ENCODE measurements at places on chromosomes 7 and 10.

DNA sequence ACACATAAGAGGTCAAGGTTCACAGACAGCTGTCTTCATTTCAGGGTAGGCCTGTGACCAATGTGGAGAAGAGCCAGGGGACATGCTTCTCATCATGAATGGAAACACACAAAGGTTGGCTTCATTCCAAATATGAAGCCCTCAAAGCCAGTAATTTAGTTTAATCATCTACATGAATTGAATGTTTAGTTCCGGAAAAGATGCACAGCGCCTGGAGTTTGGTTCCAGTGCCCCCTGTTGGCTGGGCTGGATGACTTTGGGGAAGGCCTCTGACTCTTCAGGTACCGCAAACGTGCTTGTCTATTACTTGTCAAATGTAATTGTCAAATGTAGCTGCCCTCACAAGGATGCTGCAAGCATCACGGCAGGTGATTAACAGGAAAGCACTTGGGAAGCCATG lies 130.7 kb downstream of the ADRA2A start:
- no peak for DNase-seq

- no peak for DNase-seq
Measured at GRCh38 chr10:94413361-94413760, 11.0 kb downstream of the TBC1D12 start.

DNA sequence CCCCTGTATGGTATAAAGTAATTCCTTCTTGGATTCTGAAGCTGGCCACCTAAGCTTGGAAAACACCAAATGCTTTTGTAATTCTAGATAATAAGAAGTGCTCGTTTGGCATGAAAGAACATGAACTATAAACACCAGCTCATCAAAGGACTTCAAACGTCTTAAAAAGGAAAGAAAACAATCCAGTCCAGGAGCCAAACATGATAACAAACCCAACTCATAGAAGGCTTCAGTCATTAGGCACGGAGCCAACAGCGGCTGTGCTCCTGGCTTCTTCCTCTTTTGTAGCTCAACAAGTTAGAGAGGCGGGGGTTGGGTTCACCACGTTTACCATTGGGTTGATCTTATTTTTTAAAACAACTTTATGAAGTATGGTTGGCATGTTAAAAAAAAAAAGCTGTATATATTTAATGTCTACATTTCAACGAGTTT lies 56.4 kb upstream of the ECHDC3 start:
- peak; percentile 71 for DNase-seq

DNA sequence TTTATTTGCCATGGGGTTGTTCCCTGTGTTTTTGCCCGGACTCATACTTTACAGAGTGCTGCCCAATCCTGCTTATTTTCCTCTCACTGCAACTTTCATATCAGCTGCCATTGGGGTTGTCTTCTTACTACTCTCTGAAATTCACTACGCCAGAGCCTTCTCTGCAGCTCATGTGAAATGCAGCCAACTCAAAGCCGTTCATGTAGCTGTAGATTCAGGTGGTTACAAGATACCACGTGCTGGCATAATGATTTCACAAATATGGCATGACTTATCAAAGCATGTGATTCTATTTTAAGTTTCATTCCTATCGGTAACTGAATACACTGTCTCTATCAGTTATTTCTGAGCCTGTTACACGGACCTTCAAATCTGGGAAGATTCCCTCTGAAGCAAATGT lies 130.3 kb upstream of the WNT16 start:
- no peak for DNase-seq

DNA sequence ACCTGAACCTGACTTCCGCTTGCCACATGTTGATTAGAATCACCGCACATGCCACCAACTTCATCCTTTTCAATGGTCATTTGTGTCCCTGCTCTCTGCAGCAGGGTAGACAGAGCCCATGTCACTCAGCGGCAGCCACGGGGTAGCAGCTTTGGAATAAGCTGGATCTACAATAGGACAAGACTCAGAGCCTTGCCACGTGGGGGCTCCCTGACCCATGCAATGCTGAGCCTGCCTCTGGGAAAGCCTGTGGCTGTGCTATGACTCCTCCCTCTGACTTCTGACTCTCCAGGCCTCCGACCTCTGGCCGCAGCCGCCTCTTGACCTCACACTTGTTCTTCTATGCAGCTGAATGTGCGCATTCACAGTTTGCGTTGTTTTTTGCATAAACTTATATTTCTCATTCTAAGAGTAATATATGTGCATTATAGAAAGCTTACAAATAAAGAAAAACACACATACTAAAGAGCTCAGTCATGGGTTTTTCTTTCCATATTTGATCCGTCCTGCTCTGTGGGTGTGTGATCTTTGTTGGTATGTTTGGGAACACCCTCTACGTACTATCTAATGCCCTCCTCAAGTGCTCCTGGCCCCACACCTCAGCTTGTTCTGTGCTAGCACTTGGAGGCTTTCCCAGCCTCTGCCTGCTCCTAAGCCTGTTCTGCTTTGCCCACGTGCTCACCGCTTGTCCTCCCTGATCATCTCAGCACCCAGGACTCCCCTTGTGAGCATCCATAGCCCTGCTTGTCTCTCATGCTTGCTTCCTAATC lies 198.0 kb upstream of the MKI67 start:
- no peak for DNase-seq

GRCh38 chr7:41910940-41911600 lies 208.2 kb upstream of the INHBA start:
- DNase-seq: no peak

GRCh38 chr7:116990056-116990455 lies 36.8 kb downstream of the ST7 start:
- no peak for DNase-seq

GRCh38 chr10:79273604-79274003 lies 73.7 kb upstream of the PPIF start:
- no peak for DNase-seq

DNA sequence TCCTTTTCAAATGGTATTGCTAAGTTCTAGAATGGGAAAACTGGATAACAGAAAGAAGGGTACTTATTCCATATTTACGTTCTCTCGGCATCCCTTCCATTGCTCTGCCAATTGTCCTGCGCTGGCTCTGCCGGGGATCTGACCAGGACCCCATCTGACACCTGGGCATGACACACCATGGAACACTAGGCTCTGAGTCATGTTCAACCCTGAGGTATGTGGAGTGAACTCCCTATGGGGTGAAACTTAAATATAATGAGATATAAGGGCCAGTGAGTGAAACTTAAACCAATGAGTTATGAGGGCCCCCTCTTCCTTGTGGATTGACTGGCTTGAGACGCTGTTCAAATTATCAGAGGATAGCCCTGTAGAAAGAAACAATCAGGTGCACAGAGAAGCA lies 55.1 kb upstream of the ZEB1 start:
- no peak for DNase-seq

DNA sequence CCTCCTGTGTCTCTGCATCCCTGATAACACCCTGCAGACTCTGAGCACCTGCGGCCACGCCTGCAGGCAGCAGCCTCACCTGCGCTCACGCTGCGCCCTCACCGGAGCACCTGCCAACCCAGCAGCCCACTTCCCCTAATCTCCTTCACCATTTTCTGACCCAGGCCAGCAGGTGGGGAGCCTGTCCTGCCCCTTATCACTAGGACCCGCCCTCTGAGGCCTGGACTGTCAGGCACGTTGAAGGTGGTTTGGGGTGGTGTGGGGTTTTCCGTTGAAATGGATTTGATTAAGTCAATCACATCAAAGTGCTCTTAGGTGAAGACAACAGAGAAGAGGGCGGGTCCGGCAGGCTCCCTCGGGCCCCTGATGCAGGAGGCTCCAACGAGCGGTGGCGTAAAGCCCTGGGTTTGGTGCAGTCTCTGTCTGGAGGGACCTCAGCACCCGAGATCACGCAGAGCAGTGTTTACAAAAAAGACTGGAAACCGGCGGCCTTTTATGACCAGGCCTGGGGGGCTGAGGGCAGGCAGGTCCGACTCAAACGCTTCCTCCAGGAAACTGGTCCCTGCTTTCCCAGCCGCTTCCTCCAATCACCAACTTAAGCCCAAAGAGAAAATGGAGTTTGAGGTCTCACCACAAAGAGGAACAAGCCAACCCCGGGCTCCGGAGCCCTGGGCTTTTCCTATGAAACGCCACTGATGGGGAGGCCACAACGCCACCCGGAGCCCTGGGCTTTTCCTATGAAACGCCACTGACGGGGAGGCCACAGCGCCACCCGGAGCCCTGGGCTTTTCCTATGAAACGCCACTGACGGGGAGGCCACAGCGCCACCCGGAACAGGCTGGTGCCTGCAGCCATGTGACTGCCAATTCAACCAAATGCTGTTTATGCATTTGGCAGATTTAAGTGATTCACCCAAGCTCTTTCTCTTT lies 45.5 kb downstream of the DPYSL4 start:
- no peak for DNase-seq

GRCh38 chr7:79037001-79037400 lies 416.5 kb downstream of the MAGI2 start:
- DNase-seq: no peak

GRCh38 chr10:61939902-61940301 lies 38.4 kb downstream of the ARID5B start:
- no peak for DNase-seq

GRCh38 chr10:127973791-127974311 lies 66.9 kb downstream of the PTPRE start:
- no peak for DNase-seq

DNA sequence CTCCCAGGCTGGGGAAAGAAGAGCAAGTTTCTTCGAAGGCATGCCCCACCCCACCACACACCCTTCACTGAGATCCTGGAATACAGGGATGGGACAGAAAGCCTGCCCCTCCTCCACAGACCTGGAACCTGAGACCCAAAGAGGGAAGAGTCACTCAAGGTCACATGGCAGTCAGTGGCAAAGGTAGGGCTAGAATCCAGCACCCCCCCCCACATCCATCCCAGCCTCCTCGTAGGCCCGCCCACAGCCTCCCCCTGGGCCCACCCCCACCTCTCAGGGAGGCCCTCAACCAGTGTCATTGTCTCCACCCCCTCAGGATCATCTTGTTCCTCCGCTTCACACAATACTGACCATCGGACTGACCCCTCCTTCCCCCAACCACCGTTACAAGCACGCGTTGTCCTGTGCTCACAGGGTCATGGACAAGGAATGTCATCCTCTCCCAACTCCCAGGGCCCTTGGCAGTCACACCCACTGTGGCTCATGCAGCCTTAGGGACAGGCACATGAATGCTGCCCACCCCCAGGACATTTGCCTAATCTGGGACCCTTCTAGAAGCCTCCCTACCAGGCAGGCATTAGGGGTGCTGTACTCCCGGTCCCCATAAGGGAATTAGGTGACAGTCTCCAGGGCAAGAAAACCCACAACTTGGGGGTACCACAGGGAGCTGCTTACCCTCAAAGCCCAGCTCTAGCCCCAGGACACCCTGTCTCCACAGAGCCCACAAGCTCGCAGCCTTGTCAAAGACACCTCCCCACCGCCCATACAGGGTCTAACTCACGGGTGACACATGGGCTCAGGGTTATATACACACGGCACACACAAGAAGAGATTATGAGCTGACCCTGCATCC lies 1.4 kb downstream of the KCNH2 start:
- DNase-seq: no peak

GRCh38 chr10:58700591-58700990 lies 187.9 kb downstream of the BICC1 start:
- DNase-seq: no peak

DNA sequence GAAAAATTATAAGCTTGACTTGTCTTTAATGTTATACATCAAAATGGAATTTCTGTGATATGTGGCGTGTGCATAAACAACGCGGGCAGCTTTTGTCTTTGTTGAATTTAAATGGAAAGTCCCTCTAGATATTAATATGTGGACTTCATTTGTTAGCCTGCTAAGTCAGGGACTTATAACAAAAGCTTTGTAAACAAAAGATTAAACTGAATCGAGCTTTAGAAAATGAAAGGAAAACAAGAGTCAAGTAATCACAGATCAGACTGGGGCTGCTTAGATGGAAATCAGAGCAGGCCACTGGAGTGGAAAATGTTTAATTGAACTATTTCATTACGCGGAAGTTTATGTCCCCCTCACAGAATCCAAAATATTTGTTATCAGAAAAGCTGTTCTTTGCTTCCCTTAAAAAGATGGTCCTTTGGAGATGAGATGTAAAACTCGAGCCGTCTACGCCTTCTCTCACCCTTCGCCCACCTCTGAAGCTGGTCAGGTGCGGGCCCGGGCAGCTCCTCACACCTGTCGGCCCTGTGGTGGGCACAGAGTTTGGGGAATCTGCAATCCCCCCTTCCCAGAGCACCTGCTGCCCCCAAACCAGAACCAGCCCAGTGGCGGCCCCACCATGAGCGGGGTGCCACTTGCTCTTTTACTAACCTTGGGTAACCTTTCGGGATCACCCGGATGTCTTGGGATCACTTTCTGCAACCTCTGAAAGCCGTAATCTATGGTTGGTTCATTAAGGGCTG lies 116.2 kb downstream of the EBF3 start:
- no peak for DNase-seq

GRCh38 chr7:97187067-97187466 lies 69.6 kb downstream of the SDHAF3 start:
- no peak for DNase-seq

Measured in pulmonary artery endothelial cell (primary cell).